ENCODE measurements at places on chromosomes 5 and 9.

DNA sequence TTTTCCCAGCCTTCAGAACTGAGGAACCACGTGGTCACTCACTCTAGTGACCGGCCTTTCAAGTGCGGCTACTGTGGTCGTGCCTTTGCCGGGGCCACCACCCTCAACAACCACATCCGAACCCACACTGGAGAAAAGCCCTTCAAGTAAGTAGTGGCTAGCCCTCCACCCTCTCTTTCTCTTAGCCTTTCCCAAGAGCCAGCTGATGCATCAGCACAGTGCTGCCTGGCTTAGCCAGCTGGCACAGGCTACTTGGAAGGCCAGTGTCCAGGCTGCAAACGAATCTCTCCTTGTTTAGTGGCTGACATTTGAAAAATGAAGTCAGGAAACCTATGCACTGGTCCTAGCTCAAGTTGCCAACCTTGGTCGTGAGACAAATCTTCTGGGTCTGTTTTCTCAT, 91.1 kb downstream of the PRDM6 start:
- no peak for DNase-seq

GRCh38 chr5:68273717-68274409, 58.3 kb downstream of the PIK3R1 start:
- DNase-seq: no peak

DNA sequence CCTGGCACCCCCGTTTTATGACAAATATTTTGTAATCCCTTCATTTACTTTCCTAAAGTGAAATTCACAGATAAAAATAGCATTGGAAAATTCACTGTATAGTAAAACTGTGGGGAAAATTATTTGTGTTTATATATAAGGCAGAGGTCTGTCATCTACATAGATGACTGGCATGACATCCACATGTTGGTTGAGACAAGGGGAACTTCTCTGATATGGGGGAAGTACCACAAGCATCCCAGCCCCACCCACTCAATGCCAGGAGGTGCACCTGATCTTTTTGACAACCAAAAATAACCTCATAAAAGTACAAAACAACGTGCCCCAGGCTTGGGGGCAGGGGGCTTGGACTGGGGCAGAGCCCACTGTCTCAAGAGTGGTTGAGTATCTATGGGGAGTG, 6.3 kb upstream of the TDRD7 start:
- no peak for DNase-seq

GRCh38 chr5:16733331-16734006, 116.7 kb upstream of the RETREG1 start:
- peak; percentile 97 for DNase-seq

DNA sequence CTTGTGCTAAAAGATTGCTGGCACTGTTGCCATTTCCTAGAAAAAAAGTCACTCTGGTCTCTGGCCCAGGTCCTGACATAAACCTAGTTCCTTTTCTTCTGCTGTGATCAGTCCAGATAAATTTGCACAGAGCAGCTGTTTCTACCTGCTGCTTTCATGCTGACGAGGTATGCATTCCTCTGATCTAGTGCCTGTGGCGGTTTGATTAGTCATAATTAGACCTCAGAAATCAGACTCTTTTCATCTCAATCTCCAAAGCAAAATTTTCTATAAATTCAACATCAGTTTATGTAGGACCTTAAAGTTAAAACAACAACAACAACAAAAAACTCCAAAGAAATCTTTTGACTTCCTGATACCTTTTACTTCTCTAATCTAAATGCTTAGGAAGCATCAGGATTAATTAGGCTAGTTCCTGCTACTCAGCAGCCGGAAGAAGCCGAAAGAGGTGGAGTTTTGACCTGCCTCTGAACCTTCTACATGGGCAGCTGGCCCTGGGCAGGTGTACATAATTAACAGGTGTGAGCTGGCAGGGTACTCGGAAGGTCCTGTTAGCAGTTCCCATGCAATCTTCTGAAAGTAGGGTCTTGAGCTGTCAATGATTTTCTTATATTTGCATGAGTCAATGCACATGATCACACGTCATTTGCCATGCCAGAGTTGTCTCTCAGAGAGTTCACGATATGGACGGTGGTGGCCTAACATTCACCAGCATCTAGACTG, 83.3 kb upstream of the CCDC112 start:
- DNase-seq: no peak

- DNase-seq: peak; percentile 52
These were observed 6.7 kb upstream of the TMEM141 start for GRCh38 chr9:136784249-136784996.

GRCh38 chr9:130026583-130027340, 16.2 kb downstream of the FNBP1 start:
- DNase-seq: no peak

- peak; percentile 65 for DNase-seq
These were observed 149.7 kb upstream of the SV2C start for GRCh38 chr5:75933489-75933888.

- DNase-seq: no peak
These were observed 367.3 kb upstream of the C9orf72 start for GRCh38 chr9:27940535-27940934.

DNA sequence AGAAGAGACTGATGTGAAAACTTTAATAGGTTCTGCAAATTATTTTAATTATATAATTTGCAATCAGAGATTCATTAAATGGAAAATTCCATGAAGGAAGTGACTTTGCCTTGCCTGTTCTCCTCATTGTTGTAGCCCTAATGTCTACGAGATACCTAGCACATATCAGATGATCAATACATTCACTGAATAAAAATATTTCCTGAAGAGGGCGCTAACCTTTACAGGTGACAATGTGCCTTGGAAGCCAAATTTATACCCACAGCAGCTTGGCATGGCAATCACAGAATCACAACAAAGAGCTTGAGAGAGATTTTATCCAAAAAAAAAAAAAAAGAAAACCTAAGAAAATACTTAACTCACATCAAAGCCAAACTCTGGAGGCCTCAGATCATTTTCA, 17.4 kb downstream of the HAUS6 start:
- peak; percentile 5 for DNase-seq

DNA sequence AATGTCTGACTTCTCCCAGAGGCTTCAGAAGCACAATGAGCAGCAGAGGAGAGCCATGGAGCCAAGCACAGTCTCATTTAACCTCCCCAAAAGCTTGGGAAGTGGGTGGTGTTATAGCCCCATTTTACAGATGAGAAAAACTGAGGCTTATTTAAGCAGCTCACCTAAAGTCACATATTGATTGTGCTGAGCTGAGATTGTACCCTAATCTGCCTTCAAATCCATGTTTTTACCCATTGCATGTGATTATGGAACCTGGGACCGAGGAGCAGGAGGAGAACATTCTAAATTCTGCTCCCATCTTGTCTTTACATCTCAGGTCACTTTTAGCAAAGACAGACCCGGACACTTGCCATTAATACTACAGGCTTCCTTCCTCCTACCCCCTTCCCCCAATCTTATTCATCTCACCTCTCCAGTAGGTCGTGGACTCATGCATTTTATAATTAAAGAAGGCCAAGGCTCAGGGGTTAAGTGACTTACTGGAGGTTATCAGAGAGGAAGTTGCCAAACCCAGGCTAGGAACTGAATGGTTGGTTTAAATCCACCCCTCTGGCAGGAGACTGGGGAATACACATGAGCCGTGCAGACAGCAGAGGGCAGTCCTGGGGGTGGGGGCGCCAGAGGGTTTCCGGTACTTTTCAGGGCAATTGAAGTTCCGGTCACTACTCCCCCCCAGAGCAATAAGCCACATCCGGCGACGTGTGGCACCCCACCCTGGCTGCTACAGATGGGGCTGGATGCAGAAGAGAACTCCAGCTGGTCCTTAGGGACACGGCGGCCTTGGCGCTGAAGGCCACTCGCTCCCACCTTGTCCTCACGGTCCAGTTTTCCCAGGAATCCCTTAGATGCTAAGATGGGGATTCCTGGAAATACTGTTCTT, 51.0 kb upstream of the IL17B start:
- DNase-seq: no peak

DNA sequence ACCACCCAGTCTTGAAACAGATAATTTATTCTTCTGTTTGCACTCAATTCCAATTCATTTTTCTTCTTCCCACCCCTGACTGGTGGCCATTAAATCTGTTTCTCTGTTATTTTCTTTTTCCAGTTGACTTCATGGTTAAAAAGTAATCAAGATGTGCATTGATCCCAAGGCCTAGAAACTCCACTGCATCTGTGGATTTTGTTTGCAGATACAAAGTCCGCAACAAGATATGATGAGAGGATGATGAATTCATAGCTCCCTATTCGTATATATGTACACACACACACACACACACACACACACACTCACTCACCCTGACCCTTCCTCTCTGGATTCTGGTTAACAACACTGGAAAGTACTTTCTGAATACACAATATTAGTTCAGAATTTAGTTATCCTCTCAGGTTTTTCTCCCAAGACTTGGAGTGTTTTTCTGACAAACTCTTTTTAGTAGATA, 52.4 kb downstream of the CD180 start:
- DNase-seq: no peak

- DNase-seq: peak; percentile 61
These were observed 29.0 kb downstream of the SARDH start for GRCh38 chr9:133709015-133709611.

DNA sequence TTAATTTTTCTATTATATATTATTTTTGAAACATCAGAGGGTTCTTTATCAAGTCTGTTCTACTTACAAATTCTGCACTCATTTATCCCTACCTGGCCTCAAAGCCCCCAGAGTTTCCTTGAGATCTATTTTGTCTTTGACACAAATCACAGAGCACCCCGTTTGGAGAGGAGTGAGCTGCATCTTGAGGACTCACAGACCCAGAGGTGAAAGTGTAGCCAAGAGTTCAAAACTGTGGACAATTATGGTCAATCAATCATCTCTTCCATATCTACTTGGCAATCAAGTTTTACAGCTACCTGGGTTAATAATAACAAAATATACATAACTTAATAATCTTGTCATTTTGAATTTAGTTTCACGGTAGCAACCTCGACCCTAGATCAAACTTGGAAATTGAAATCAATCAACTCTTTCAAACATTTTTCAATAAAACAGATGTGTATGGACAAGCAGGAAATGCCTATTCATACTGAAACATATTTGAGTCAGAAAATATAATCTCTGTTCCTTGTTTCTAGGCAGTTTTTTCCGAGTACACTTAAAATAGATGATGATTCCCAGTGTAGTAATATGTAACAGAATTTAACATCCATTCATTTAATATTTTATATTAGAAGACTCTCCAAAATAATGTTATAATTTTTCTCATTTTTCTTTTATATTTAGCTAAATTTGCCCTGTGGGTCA, 13.7 kb upstream of the SYK start:
- DNase-seq: no peak

- no peak for DNase-seq
These were observed 5.0 kb downstream of the STC2 start for GRCh38 chr5:173323106-173323798.

GRCh38 chr5:167783145-167783817, 508.2 kb upstream of the WWC1 start:
- DNase-seq: peak; percentile 45

DNA sequence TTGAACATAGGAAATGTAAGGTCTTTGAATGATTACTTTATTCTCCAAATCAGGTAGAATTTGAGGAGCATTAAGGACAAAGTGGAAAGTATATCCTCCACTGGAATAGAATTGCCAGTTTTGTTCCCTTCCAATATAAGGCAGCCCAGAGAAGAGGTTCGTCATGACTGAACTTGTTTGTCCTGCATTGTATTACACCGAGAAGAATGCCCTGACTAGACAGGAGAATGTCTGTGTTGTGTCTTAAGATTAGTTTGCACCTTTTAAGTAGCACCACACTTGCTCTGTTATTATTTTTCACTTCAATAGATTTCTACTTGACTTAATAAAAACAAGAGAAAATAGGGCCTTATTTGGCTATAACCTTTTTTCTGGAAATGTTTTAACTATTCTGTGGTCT, 586.2 kb upstream of the PTGER4 start:
- DNase-seq: no peak

- no peak for DNase-seq
These were observed 82.4 kb upstream of the MIER3 start for GRCh38 chr5:57034201-57034916.

GRCh38 chr5:61414806-61415205, 82.7 kb downstream of the ZSWIM6 start:
- DNase-seq: no peak

- DNase-seq: no peak
These were observed 6.6 kb downstream of the FBXW11 start for GRCh38 chr5:171999877-172000276.

GRCh38 chr5:150153957-150154617, 1.6 kb downstream of the PDGFRB start:
- peak; percentile 53 for DNase-seq

DNA sequence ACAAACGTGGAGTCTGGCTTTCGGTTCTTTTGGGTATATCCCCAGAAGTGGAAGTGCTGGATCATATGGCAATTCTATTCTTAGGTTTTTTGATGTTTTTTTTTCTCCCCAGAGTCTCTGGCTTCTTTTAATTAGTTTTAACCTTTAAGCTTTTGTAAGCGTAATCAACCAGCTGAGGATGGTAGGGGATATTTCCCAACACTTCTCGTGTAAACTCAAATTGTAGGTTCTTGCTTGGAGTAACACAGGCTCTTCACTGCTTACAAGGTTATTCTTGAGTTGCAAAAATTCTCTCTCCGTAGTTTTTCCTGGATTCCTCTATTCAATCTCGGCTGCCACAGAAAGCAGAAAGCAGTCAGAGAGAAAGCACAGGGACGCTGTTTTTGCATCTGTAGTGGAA, 11.9 kb downstream of the LAMC3 start:
- DNase-seq: peak; percentile 44

DNA sequence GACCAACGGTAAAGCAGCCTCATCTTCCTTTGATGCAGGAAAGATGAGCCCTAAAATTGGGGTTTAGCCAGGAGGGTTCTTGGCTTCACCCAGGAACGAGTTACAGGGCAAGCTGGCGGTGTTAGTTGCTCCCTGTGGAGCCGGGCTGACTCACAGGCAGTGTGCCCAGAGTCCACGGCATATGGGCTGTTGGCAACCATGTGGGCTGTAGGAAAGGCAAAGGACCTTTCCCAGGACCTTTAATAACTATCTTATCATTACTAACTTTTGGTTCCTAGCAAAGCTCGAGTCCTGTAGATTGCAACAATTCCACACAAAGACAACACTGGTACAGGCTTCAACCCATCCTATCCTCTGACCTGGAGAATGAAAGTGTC, 29.8 kb upstream of the CLPTM1L start:
- DNase-seq: peak; percentile 49

- DNase-seq: no peak
These were observed 22.8 kb upstream of the IFNE start for GRCh38 chr9:21504894-21505293.

GRCh38 chr9:127308652-127309434, 44.3 kb downstream of the GARNL3 start:
- no peak for DNase-seq

GRCh38 chr9:91771027-91771426, 179.0 kb downstream of the ROR2 start:
- peak; percentile 82 for DNase-seq

- DNase-seq: no peak
These were observed 52.1 kb upstream of the LMX1B start for GRCh38 chr9:126561582-126561981.

All from brain (organoid and tissue), 16 donors.